Stomach (tissue), 19 donors: ENCODE measurements at places on chromosomes 3 and 15. TPM values are rescaled to one million over a fixed set of nuclear protein-coding genes. Genes with fewer than 3 reads are reported as not detected.

DNA sequence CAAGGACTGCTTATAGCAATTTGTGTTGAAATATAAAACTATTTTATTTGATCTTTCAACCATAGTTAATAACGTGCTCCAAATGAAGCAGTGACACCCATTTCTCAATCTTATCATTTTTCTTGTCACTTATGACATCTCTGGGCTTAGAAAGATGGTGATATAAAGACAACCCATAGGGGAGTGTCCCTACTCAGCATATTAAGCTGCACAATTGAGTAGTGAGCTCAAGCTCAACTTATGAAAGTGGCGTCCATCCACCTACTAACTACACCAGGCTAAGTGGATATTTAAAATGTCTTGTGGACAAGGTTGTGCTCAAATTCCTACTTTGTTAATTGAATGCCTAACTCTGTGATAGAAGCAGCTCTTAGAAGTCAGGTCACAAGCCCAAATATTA lies 46.7 kb downstream of the SLC9C1 start:
- no peak for DNase-seq

GRCh38 chr3:87025661-87026645 lies 35.0 kb upstream of the VGLL3 start:
- DNase-seq = no peak

DNA sequence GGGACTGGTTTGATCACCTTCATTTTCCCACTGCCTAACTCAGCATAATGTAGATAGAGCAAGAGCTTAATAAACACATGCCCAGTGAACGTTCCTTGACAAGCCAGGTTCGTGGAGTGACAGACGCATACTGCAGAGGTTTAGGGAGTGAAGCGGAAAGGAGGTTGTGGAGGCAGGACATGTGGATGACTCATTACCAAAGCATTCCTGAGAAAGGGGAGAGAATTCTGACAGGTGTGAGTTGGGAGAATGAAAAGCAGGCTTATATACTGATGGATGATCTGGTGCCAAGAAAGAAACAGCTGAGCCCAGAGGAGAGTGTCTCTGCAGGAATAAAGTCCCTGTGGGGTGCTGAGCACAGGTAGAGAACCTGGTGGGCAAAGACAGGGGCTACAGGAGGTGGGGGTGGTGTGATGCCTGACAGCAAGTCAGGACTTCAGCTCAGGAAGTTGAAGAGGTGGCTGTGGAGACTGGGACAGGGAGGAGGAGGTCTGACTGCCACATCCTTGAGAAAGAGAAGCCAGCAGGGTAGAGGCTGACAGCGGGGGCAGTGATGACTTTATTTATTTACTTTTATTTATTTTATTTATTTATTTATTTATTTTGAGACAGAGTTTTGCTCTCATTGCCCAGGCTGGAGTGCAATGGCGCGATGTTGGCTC lies 2.4 kb upstream of the RPL29 start:
- no peak for DNase-seq

- DNase-seq = no peak
Observed at GRCh38 chr15:63369296-63369695, 12.3 kb downstream of the CA12 start.

DNA sequence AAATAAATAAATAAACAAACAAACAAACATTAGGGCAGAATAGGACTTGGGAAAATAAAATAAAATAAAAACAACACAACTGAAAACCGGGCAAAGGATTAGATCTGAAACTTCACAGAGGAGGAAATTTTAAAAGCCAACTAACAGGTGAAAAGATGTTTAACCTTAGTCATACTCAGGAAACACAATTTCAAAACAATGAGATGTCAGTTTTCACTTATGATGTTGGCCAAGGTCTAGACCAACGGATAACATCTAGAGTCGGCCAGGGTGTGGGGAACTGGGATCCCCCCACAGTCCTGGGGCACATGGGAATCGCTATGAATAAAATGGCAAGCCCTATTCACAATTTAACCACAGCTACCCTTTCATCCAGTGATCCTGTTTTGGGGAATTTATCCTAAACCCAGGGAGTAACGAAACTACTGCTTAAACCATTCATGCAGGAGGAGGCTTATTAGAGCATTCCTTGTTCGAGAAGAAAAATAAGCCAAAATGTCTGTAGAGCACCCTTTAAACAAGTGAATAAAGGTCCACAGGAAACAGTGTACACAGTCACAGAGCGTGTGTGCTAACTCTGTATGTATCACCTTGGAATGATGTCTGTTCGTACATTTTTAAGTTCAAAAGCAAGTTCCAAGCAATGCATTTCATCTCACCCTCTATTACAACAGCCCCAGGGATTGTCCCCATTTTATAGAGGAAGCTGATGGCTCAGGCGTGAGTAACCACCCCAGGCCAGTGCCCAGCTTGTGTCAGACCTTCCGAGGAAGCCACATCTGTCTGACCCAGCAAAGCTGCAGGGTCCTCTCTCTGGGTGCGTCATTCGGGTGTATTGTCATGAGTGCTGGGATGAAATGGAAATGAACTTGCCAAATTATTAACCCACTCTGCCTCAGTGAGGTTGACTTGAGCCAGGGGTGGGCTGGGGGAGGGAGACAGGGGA lies 6.3 kb upstream of the ANPEP start:
- DNase-seq = no peak

DNA sequence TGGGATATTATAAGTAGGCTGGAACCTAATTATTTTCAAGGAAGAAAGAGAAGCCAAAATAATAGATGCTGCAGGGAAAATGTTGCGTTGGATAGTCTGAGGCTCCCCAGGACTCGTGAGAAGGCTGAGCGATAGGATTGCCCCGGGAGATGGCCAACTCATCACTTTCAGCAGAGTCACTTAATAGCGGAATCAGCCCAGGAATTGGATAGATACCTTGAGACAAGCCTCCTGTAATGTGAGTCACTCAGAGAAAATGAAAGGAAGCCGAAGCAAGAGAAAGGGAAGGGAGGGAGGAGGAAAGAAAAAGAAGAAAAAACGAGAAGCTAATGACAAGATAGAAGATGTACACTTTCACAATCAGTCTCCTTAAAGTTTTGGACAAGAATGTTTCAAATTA lies 94.3 kb downstream of the SQOR start:
- DNase-seq = no peak

DNA sequence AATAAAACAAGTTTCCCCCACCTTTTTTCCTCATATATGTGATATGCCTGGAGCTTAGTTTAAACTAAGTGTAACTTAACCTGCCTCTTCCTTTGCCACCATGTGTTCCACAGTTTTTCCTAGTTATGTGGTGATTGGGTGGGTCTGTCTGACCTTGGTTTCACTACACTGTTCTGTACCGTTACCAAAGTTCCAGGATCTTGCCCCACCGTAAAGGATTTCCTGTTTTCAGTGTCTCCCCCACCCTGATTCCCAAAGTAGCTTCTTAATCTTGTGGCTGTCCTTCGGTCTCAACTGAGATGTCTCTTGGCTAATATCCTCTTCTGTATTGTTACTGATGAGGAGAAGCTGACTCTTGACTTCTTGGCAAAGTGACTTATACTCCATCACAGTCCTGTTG lies 6.4 kb upstream of the MGA start:
- no peak for DNase-seq

DNA sequence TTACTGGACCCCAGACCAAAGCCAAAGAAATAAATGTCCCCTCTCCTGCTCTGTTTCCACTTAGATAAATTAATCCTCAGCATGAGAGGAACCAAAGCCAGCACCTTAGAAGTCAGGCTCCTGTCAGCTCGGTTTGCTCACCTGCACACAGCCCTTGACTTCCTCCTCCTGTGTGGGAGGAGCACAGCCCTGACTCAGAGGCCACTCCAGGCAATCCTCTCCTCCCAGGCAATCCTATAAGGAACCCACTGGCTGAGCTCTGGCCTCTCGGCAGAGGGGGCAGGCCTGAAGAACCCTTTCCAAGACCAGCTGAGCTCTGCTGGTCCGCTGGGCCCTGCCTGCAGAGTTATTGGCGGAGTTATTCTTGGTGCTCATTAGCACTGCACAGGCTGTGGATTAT lies 30.8 kb downstream of the LIPC start:
- peak; percentile 81 for DNase-seq

DNA sequence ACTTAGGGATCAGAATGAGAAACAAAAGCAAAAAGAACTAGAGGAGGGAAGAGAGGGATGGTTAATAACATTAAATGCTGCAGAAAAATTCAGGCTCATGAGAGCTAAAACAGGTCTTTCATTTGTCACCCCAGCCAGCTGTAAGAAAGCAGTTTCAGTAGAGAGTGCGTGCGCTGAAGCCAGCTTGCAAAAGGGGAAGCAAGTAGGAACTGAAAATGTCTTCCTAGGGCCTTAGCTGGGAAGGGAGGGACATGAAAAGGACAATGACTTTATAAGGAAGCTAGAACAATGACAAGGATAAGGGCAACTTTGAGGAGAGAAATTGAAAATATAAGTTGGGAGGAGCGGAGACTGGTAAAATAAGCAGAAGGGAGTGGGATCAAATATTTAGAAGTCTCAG lies 3.1 kb downstream of the CIAO2A start:
- DNase-seq = peak; percentile 23

GRCh38 chr15:56356616-56357015 lies 8.6 kb upstream of the TEX9 start:
- DNase-seq = no peak

DNA sequence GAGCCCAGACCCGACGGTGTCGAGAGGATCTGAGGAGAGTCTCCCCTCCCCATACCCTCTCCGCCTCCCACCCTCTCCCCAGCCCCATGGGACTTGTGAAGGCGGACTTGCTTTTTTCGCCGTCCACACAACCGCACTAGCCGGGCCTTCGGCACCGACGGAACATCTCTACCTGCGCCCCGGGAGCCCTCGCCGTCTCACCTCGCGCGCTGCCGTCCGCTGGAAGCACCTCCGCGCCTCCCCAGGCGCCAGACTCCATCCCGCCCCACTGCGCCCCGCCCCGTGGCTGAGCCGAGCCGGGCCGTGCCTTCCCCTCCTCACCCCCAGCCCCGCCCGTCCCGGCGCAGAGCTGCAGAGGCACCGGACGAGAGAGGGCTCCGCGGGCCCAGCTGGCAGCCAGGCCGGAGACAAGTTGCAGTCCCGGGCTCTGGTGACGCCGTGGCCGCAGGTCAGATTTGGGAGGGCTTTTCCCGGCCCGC lies at the start of the genes DUOX1 and DUOXA1:
Gene DUOX1, plus strand, starts transcription at position 344 of the 479 bp plus-strand sequence. CDS start 1,973 bp downstream, outside the sequence.
Gene DUOXA1, minus strand, starts transcription at position 229 of the 479 bp plus-strand sequence. CDS start 6,865 bp downstream, outside the sequence.
- peak; percentile 85 for DNase-seq

GRCh38 chr3:111577798-111578685 lies 17.1 kb downstream of the ZBED2 start:
- DNase-seq = no peak

DNA sequence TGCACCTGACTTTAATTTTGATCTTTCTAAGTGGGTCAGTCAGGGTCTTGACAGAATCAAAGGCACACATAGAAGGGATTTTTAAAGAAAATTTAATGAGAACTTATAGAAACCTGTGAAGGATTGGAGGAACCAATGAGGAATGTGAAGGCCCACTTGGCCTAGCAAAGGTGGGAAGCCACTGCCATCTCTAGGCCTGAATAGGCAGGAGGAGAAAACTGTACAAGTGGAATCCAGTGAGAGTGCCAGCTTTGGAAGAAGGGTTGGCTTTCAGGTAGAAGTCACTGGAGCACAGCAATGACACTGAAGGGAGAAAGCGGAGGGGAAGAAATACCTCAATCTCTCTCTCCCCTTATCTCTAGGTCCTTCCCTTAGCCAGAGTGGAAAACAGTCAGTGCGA lies 380.7 kb upstream of the KCNMB2 start:
- DNase-seq = peak; percentile 21

GRCh38 chr3:129205109-129205832 lies 21.6 kb upstream of the CNBP start:
- no peak for DNase-seq

- DNase-seq = no peak
Observed at GRCh38 chr15:62823561-62823960, 219.0 kb upstream of the TPM1 start.

DNA sequence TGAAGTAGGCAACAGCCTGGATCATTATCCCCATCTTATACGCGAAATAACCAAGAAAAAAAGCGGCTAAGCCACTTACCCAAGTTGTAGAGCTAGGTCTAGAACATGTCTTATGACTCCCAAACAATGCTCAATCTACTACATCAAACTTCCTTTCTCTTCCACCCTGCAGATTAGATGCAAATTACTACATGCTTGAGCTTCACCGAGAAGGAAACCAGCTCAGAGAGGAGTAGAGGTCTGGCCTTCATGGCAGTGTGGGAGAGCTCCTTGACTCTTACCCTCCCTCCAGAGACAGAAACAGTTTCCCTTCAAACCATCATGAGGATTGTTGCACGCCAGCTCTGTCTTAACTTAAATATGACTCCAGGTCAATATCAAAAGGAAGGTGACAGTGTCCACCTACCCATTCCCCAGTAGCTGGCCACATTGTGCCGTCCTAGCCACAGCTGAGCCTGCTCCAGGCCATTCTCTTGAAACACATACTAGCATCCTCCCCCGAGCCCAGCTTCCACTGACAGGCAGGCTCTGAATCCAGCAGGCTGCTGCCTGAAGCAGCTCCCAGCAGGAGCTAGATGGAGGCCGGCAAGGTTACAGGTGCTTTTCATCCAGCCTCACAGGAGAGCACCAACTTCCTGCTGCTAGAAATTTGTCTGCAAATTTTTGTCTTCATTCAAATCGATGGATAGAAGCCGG lies 56.8 kb downstream of the CPN2 start:
- DNase-seq = no peak

DNA sequence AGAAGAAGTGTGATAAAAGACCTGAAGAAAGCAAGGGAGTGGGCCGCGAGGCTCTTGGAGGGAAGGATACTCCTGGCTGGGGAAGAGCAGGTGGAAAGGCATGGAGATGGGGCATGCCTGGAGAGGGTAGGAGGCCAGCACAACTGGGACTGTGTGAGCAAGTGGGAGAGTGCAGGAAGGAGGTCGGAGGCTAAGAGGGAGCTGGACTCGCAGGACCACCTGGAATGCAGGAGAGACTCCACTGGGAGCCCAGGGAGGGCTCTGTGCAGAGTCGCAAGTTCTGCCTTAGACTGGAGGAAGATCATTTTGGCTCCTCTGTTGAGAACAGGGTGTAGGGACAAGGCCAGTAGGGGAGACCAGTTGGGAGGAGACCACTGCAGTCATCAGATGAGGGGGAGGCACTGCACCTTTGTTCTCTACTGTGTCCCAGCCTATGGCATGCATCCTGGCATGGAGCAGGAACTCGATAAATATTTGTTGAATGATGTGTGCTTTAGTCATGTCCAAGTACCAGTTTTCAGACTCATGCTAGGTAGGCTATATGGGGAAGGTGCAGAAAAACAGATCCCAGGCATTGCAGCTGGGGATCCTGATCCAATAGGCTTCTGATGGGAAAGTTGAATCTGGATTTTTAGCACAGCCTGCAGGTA lies 13.7 kb downstream of the FAM107A start:
- no peak for DNase-seq

Gene CLDN11
- total RNA-seq = 7.0 TPM
